ENCODE measurements at places on chromosomes 4 and X.

GRCh38 chr4:87843936-87844335 is 11.2 kb downstream of the MEPE start:
- DNase-seq: peak; percentile 12

- DNase-seq: no peak
Observed at GRCh38 chr4:184851200-184851541, 25.4 kb upstream of the ACSL1 start.

DNA sequence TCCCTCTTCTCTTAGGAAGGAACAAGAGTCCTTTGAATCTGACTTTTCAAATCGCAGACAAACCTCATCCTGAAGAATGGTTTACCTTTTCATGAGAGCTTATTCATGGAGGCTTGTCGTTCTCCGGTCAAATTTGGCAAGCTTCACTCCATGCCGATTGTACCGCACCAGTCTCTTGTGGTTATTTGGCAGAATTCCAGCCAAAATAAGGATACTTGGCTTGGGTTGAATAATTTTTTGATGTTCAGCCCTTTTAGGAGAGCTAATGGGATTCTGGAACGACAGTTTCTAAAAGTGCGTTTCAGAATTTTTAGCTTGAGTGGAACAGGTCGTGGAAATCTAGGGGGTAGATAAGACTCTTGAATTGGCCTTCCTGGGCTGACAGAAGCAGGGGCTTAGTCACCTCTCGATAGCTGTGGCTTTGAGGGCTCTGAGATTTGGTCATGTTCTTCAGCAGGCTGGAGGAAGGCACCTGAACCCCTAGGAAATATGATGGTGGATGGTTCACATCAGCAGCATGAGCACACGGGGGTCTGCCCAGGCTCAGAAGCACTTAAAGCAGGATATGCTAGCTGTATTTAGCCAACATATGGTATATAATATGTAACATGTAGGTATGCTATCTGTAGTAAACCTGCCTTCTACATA is 1.5 kb downstream of the KLHL2 start:
- DNase-seq: no peak

GRCh38 chrX:5051831-5052491 is 1176.7 kb downstream of the NLGN4X start:
- DNase-seq: peak; percentile 22

- DNase-seq: no peak
Observed at GRCh38 chrX:37813570-37813969, 33.7 kb downstream of the CYBB start.

- no peak for DNase-seq
Observed at GRCh38 chr4:7879127-7879526, 60.5 kb downstream of the AFAP1 start.

DNA sequence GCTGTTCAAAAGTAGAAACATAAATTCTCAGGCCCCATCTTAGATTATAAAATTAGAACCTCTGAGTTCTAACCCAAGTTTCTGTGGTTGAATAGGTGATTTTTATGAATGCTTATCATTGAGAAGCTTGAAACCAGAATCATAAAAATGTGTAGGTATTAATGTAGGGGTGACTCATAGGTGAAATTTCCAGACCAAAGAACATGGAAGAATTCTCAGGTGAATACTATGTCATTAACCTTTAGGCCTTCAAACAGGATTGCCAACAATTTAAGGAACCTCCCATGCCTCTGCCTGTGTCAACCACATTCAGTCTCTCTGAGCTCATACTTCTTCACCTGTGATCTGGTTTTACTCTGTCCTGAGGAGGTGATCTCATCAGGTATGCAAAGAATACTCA is 177.8 kb downstream of the NPFFR2 start:
- DNase-seq: no peak

GRCh38 chrX:13128104-13128503 is 83.7 kb upstream of the FAM9C start:
- no peak for DNase-seq

DNA sequence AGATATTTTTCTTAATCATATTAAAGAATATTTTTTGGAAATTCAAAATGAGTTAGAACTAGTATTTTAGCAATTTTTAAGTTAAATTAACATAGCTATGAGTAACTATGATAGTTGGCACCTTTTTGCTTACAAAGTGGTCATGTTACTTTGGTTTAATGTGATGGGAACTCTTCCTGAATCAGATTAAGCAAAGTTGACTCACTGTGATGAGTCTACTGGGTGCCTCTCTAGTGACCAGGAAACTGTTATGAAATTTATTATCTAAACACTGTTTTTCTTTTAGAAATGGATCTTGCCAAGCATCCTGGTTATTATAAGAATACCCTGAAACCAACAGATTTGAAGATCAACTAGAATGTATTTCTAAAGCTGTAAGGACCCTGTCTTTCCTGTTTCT is 985.8 kb downstream of the TRAM1L1 start:
- no peak for DNase-seq

DNA sequence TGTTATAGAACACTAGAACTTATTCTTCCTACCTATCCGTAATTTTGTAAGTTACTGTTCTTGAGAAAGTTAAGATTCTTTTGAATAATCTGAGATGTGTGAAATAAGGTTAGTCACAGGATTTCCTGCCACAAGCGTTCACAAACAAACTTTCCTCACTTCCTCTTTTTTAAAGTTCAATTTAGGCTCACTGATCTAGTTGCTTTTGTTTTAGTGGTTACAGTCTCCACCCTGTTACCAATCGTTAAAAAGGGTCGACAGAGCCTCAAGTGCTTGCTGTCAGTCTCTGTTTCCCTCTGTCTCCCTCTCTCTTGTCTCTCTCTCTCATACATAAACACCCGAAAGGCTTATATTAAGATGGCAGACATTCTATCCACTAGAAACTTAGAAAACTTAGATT is 35.9 kb upstream of the STK26 start:
- no peak for DNase-seq

DNA sequence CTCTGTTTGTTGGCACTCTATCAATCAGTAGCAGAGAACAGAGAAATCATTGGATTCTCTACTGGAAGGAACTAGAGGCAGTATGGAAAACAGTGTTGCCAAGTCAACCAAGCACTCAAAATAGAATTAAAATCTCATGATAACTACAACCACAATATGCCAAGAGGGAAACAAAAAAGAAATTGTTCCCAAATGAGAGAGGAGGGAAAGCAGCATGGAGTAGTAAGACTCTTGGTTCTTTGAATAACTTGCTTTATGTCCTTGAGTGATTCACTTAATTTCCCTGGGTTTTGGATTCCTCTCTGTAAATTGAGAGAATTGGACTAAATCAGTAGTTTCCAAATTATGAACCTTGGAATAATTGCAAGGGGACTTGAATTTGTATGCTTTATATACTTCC is 285.5 kb upstream of the ANKRD50 start:
- no peak for DNase-seq

GRCh38 chr4:80367737-80368136 is 32.2 kb downstream of the CFAP299 start:
- no peak for DNase-seq

DNA sequence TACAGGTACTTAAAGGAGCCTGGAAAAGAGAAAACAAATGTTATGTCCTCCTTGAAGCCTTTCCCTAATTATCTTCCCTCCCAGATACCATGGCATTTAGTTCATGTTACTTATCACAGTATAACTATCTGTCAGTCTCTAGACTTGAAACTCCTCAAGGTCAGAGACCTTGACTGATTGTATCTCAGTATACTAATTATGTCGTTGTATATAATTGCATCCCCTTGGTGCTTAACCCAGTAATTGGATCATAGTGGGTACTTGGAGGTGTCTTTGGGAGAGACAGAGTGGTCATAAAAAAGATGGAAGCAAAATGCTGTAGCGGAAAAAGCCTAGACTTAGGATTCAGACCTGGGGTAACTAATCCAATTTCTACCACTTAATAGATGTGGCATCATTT is 8.1 kb downstream of the IGBP1 start:
- DNase-seq: no peak

GRCh38 chr4:70538869-70539268 is 20.5 kb downstream of the AMTN start:
- DNase-seq: no peak

GRCh38 chr4:183906489-183906738 is 1.3 kb downstream of the STOX2 start:
- DNase-seq: no peak

DNA sequence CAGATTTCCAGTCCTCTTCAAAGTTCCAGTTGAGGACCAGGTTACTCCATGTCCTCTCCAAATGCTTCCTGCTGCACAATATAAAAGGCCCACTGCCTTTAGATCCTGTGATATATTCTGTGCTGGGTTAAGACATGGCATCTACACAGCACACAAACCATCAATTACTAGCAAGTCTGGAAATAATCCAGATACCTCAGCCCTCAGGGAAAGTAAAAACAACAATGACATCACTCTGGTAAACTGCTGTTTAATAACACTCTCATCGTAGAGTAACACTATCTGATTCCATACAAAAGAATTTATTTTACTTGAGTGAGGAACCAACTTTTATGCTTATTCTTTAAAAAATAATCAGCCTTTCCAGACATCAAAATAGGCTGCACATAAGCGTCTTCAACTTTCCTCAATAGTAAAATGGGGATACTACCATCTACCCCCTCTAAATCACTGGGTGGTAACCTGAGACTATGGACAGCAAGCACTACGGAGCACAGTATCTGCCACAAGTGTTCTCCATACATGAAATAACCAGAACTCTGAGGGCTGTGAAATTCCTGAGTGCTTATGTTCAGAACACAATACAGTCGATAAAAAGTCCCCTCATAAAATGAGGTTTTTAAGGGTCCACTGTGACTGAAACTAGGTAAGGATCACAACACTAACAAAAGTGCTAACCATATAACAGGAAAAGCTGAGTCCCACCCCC is 53.4 kb downstream of the ABCG2 start:
- no peak for DNase-seq

- DNase-seq: no peak
Observed at GRCh38 chr4:117784266-117784665, 250.0 kb upstream of the NDST3 start.

DNA sequence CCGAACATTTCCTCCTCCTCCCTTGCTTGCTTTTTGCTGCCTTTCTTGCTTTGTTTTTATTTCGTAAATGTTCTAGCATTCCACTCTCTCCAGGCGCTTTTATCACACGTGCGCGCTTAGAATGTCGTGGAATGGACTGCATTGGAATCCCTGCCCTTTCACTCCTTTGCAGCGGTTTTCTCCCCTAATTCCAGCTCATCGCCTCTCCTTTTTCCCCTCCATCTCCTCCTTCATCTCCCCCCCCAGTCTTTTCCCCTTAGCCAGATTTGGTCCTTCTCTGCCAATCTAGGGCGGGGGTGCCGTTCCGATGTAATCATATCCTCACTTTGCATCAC is 579 bp downstream of the OGT start:
- DNase-seq: no peak

DNA sequence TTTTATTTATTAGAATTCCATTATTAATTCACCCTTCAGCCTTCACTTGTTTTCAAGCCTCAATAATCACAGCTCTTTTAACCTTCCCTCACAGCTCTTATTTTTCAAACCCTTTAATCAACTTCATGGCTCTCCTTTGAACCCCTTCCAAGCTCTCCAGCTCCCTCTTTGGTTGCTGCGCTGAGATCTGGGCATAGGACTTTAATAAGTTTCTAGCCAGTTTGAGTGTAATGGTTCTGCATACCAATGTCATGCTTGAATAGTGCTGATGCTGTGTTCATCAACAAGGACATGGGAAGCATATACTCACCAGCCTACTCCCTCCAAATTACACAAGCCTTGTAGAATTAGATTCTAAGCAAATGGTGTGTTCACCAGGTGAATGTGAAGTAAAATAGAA is 3.5 kb upstream of the RNF212 start:
- no peak for DNase-seq

DNA sequence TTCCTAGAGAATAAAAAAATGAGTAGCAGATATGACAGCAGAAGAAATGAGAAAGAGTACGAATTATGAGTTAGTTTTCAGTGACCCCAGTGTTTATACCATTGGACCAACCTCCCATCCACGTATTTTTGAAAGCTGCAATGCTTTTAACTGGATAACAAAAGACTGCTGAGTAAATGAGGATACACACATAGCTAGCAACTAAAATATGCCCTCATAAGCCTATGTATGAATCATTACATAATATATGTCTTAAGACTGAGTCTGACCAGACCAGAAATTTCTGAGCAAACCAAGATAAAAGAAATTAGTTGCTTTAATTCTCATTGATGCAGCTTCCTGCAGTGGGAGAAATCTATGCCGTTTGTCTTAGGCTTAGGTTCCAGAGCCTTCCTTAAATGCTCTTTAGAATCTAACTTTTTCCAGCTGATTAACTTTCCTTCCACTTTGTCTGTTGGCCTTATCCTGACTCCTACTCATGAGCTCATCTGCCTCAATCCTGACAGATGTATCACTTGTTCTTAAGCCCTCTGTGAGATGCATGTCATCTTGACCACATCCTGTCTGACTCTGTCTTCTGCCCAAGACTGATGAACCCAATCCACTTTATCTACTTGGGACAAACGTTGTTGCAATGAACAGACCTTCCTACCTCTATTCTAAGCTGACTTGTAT is 301.4 kb upstream of the AADAT start:
- no peak for DNase-seq

DNA sequence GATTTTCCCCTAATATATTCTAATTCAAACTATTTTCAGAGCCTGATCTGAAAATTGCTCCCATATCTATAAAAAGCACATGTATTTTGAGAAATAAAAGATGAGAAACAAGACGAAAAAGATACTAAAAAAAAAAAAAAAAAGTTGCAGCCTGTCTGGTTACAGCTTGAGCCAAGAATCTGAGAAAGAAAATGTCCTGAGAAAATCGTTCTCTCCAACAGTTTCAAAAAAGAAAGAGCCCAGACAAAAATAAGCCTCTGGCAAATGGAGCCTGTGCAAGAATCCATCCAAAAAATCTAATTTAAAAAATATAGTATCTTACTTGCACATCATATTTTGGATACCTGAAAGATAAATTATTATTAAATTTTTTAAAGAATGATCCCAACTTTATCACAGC is 163.0 kb upstream of the TBL1X start:
- DNase-seq: no peak

- DNase-seq: no peak
Observed at GRCh38 chrX:55056820-55057674, 17.8 kb upstream of the PAGE2B start.

DNA sequence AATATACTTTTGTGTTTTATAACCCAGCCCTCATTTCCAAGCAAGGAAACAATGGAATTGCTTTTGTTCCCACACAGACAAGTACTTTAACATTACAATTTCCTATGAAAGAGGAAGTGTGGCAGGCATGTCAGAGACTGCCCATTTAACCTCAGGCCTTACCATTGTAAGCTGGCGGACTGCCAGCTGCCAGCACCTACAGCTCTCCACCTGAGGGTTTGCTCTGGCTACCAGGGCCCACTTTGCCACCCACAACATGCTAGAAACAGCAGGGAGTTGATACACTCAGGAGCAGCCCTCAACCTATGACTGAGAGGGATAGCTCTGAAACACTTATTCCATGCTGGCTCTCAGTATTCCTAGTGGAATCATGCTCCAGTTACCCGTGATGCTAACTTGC is 152.3 kb upstream of the PRDX4 start:
- no peak for DNase-seq

GRCh38 chr4:17814140-17814539 is 3.4 kb downstream of the NCAPG start:
- DNase-seq: no peak

- no peak for DNase-seq
Observed at GRCh38 chr4:89799071-89799470, 37.9 kb downstream of the SNCA start.

All from gastrocnemius medialis (tissue), 4 donors.